Tibial nerve (tissue), 4 donors: ENCODE measurements at places on chromosomes 11 and 22. TPM values are rescaled to one million over a fixed set of nuclear protein-coding genes. Genes with fewer than 3 reads are reported as not detected.

The CHRM1 gene
- not detected for total RNA-seq

The TSPAN18 gene
- 13.1 TPM for total RNA-seq

The MMP13 gene
- total RNA-seq = not detected

The TMPRSS5 gene
- total RNA-seq = 42.2 TPM

The SPDYC gene
- total RNA-seq = not detected

DNA sequence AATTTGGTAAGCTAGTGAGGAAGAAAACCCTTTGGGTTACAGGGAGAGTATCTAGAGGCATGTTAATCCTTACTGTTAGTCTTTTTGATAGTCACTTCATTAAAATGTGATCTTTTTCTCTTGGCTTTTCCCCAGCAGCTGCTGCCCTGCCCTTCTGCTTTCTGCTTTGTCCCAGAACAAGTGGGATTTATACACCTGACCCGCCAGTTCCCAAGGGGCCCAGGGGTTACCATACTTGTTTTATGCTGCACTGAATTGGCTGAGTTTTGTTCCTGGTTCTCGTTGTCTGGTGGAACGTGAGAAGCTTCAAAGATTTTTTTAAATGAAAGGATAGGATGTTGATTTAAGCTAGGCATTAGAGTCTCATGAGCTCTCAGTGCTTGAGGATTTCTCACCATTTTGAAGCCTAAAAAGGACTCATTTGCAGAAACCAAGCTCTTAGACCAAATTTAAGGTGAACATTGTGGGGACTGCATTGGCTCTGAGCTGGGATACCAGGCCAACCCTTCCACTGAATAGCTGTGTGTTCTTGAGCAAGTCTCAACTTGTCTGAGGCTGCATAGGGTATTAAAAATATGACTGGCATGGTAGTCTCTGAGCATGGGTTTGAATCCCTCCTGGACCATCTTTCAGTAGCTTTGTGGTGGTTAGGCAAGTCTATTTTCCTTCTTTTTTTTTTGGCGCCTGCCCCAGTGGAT is 6.6 kb downstream of the LIMK2 start:
- DNase-seq = no peak

- DNase-seq = no peak
Measured at GRCh38 chr11:44189986-44190882, 94.8 kb downstream of the EXT2 start.

DNA sequence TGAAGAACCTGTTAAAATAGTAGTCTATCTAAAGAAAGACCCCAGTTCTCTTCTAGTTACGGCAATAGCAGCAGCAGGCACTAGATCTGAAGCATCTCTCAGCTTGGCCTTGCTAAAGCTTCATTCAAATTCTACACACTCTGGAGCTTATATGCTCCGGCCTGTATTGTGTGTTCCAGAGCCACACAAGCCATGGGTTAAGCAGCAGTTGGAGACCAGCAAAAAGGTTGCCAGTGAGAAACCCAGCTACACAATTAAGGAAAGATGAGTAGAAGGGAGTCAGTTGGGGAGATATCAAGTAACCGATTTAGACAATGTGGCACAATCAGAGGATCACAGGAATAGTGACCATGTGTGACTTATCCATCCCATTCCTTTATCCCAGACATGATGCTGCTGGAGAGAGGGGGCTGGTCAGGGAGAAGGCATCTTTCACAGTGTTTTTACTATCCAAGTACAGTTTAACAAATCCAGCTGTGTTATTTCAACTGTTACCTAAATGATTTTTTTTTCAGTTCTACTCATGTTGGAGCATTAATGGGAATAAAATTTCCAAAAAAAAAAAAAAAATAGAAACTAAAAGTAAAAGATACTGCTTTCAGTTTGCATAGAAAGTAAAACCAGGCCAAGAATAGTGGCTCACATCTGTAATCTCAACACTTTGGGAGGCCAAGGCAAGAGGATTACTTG is 41.0 kb downstream of the PAX6 start:
- no peak for DNase-seq

- no peak for DNase-seq
Measured at GRCh38 chr22:37210041-37210803, 2.1 kb downstream of the SSTR3 start.

DNA sequence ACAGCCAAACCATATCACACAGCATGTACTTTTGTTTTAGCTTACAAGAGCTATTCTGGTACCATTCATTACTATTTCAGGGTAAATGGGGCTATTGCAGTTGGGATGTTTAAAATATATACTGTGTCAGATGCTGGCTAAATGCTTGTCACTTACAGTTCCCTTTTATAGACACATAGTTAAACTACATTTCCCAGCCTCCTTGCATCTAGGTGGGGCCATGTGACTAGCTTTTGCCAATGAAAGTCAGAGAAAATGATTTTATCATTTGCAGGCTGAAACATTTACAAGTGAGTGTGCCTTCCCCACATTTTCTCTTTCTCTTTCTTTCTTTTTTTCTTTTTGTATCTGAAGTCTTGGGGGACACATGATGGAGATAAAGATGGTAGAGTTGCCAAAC is 7.8 kb upstream of the IFTAP start:
- DNase-seq = no peak

- DNase-seq = no peak
Measured at GRCh38 chr11:7583248-7583647, 69.4 kb downstream of the PPFIBP2 start.

DNA sequence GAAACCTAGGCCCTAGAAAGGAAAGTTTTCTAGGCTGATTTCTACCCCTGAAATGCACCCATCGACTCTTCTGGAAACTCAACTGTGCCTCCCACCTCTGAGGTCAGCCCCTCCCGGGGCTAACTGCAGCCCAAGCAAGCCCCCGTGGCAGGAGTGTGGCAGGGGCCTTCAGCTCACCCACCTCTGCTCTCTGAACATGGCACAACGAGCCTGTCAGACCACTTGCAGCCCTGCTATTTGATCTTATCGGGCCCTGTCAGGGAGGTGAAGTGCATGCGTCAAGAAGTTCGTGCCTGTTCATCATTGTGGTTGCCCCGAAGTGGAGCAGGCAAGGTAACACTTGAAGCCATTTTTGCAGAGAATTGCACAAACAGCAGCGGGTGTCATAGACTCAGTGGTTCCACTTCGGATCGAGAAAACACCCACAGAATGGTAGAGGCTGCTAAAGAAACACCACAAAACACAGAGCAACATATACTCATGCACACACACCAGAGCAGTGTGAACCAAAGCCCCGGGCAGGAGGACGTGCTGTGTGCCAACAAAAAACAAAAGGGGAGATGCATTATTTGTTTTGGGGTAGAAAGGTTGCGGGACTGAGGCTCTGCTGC is 262.7 kb downstream of the ETS1 start:
- DNase-seq = no peak

GRCh38 chr11:20163783-20164481 is 3.7 kb upstream of the DBX1 start:
- DNase-seq = no peak

GRCh38 chr11:69301455-69302401 is 7.8 kb downstream of the MYEOV start:
- DNase-seq = no peak

- no peak for DNase-seq
Measured at GRCh38 chr11:83063073-83063754, 8.5 kb downstream of the RAB30 start.
